Effector CD8-positive, alpha-beta T cell (primary cell): ENCODE measurements at places on chromosomes 3 and 15.

- no peak for DNase-seq
These were observed 26.5 kb upstream of the XXYLT1 start for GRCh38 chr3:195297446-195297845.

DNA sequence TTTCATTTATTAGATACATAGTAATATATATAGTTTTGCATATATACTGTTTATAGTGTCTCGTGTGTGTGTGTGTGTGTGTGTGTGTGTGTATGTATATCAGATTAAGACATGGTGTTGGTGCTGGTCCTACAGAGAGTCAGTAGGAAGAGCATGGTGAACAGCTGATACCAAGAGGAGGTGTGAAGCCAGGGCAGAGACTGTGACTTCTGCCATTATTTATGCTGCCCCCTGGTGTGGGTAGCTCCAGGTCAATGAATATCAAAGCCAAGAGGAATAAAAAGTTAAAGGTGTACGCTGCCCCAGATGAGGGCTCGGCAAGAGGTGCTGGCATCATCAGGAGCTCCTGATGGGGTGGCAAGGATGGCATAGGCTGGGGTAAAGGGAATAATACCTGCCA is 299.5 kb upstream of the RASGRP1 start:
- no peak for DNase-seq

GRCh38 chr3:22101811-22102210 is 350.8 kb upstream of the ZNF385D start:
- DNase-seq = no peak

- DNase-seq = no peak
These were observed 26.3 kb downstream of the DPH6 start for GRCh38 chr15:35519541-35520149.

- no peak for DNase-seq
These were observed 209.6 kb upstream of the MCTP2 start for GRCh38 chr15:94021621-94022320.

DNA sequence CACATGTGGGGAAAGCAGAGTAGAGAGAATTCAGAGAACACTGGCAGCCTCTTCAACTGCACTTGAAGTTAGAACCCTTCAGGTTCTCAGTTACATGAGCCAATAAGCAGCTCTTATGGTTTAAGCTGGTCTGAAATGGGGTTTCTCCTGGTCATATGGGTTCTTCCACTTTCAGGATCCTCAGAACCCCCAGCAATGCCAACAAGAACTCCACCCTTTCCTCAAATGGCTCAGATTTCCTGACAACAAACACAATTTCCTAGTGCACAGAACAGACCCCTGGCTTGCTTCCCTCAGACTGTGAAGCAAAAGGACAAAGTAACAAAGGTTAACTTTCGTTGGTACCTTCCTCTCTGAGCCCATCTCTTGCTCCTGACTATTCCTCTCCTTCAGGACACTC is 23.9 kb upstream of the FRMD4B start:
- DNase-seq = no peak

- no peak for DNase-seq
These were observed 609 bp upstream of the TBC1D23 start for GRCh38 chr3:100260081-100260684.

DNA sequence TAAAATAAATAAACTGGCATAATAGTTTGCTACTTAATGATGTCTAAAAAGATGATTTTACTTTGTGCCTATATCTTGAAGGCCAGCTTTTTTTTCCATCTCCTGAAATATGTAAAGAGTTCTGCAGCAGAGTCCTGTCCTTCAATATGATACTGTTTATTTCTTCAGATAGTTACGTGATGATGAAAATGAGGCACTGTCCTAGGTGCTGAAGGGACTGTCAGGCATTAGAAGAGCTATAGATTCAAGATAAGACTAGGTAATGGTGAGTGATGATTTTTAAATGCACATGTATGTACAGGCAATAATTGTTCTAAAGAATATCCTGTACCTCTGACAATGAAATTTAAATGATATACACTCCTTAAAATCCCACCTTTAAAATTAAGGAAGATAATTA is 326.9 kb upstream of the DNAJC19 start:
- DNase-seq = no peak

GRCh38 chr3:124084022-124084881 is 92.3 kb upstream of the ROPN1 start:
- no peak for DNase-seq

DNA sequence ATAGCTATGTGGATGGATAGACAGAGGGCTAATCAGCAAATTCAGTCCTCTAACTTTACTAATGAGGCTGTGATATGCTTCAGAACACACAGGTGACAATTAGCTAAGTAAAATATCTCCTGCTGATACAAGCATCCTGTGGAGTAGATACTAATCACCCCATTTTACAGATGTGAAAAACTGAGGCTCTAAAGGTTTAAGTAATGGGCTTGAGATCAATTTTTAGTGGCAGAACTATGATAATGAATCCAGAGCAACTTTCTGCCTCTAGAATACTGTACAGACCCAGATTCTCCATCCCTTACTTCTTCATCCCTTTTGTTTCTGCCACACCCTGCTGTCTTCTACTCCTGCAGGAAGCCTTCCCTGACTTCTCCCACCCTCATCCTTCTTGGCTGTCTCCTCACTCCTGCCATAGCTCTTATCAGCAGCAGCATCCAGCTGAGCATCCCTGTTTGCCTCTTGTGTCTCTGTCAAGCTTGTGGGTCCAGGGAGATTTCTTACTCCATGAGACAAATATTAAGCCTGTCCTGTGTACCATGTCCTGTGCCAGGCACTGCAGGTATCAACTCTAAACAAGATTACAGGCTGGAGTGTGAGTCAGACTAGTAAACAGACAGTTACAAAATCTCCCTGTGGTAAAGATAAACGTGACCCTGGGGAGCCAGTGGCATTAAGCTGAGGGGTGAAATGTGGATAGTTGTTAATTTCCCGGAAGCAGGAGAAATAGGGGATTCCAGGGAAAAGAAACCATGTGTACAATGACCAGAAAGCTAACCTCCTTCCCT is 39.2 kb downstream of the SLC6A11 start:
- no peak for DNase-seq

DNA sequence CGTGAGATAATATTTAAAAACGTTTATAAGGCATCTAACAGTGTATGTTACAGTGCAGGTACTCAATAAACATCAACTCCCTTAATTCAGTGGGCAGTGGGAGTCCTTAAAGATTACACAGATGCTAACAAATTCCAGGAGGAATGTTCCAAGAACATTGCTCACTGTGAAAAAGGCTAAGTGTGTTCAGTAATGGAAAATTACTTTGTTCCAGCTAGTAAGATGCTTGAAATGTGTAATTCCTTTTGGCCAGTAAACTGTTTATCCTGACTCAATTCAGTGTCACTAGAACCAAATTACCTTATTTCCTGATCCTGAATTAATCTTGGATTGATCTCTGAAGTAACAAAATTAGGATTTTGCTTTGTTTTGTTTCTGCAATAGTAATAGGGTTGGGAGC is 54.2 kb upstream of the SEMA6D start:
- DNase-seq = no peak

GRCh38 chr15:99414755-99415731 is 150.7 kb upstream of the MEF2A start:
- no peak for DNase-seq

- DNase-seq = no peak
These were observed 207.5 kb downstream of the PDCD6IP start for GRCh38 chr3:34005886-34006285.

DNA sequence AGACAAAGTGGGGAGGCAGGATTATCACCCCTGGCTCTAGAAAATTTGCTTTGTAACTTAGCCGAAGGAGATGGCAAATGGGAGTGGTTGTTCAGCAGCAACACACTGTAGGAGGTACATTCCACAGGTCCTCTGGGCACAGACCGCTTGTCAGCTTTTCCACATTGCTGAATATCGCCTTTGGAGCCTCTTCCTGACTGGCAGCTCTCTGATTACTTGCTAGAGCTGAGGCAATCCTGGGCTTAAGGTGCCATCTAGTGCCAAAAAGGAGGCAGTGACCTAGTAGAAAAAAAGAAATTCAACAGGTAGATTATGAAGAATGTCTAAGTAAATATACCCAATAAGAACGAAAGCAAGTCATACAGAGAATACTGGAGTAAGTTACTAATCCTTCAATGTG is 13.1 kb upstream of the SCN5A start:
- DNase-seq = no peak

DNA sequence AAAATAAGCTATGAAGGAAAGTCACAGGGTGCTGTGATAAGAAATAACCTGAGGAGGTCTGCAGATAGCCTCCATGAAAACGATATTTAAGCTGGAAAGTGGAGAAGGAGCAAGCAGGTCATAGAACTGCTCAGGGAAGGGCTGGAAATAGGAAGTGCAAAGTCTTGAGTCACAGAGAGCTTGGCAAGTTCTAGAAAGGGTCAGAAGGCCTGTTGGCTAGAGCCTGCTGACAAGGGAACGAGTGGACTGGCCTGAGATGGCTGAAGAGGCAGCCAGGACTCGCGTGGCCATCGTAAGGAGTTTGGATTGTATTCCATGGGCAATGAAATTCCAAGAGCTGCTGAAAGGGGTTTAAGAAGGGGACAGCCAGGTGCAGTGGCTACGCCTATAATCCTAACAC is 64.7 kb upstream of the IL12A start:
- no peak for DNase-seq

DNA sequence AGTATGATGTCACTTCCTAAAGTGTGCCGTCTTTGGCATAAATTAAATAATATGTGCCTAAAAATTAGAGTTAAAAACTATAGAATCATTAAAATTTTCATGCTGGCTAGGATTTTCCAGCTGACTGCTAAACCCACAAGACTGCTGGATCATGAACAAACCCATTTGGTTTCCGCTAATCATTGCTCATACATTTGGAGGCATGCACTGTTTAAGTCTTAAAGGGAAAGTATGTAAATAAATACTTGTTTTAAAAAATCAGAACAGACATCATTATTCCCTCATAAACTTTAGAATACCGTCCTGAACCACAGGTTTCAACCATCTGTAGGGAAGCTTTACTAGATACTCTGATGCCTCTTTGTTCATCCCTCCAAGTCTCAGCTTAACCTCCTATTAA is 26.5 kb downstream of the ATP6V1A start:
- DNase-seq = no peak

DNA sequence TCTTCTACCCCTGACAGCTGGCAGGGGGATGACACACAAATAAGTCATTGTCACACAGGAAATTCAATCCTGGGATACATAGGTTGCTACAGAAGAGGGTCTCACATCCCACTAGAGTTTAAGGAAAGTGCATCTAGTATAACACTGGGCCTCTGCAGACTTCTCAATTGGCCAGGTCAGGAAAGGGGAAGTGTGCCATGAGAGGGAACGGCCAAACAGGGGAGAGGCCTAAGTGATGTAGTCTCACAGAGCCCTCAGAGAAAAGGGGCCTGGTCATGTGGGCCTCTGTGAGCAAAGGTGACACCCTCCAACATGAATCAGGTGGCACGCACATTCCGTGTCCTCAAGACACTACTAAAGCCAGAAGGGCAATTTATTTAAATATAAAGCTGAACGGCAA is 11.2 kb downstream of the ZXDC start:
- no peak for DNase-seq

- no peak for DNase-seq
These were observed 49.6 kb downstream of the ISG20 start for GRCh38 chr15:88688394-88688933.

DNA sequence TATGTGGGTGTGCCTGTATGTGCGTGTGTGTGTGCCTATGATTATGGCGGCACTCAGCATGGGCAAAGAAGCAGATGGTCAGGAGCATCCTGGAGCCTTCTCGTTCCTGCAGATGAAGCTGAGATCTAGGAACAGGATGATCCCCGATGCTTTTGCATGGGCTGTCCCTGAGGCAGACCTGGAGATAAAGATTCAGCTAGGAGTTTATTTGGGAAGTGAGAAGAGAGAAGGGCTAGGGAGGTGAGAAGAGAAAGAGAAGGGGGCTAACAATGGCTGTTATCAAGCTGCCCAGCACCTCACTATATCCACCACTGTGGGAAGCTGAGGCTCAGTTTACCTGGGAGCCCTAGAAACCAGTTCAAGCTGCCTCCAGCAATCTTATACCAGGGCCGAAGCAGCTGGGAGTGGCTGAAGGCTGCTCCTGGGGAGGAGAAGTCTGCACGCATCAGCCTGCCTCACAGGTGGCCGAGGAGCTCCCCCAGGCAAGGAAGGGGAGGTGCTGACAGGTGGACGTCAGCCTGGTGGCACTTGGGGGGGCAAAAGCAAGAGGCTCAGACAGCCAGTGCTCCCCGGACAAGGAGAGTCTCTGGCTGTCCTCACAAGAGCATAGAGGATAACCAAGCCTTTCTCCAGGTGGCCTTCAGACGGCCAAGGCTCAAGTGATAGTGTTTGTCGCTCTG is 94.0 kb upstream of the IQSEC1 start:
- DNase-seq = no peak

DNA sequence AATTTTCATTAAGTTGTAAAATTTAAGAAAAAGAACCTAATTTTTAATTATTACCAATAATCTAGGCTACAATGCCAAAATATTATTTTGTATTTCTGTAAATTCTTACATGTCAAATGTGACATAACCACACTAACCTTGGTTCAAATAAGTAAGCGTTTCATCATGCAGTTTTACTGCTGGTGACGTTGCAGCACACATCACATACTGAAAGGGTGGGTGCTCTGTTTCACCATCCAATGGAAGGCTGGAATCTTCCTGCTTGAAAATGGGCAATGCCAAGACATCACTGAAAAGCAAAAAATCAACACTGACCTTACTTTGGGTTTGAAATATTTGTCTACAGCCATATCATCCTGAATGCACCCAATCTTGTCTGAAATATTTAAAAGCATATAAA is 14.8 kb downstream of the UBP1 start:
- DNase-seq = no peak

DNA sequence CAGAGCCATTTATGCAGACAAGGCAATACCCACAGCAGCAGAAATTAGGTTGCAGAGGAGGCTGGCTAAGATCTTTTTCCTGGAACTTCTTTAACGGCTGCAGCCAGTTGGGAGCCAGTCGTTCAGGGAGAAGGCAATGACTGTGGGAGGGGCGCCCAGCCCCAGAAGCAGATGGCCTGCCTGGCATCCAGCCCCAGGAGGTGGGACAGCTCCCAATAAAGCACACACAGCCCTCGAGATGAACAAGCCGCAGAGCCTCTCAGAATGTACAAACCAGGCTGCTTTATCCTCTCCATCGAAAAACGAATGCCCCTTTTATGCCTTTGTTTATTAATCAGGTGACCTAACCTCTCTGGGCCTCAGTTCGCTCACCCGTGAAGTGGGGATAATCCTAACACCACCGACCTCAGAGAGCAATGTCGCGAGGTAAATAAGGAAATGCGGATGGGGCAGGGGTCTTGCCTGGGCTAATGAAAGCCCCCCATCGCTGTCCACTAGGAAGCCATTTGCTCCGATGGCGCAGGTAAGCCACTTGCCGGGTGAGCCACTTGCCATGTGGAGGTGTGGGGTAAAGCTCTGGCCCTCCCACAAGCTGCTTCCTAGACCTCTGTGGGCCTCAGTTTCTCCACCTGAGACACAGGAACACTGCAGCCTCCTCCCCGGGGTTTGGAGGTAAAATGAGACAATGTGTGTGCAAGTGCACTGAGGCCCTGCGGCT is 35.8 kb downstream of the MGLL start:
- no peak for DNase-seq
